ENCODE measurements at places on chromosomes 16 and 17.

GRCh38 chr16:57167953-57168352 is 17.9 kb downstream of the PSME3IP1 start:
- no peak for DNase-seq

- no peak for DNase-seq
Measured at GRCh38 chr16:79845033-79845733, 244.6 kb upstream of the MAF start.

GRCh38 chr17:6638046-6638908 is 2.2 kb downstream of the KIAA0753 start:
- DNase-seq = no peak

GRCh38 chr17:21164216-21164615 is 37.5 kb downstream of the DHRS7B start:
- DNase-seq = no peak

DNA sequence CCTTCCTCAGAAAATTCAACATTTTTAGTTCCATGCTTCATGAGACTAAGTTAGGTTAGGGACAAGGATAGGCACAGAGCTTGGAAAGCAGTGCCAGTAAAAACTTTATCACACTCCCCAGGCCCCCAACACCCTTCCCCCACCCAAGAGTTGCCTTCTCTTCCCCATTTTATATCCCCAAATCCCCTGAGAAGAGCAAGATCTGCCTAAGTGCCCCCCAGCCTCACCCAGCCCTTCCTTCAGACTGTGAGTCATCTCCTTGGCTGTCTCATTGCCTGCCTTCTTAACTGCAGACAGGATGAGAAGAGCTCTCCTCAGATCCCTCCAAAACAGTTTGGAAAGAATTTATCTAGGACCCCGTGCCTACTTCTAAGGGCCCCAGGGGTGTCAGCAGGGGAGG is 55.8 kb downstream of the NEUROD2 start:
- DNase-seq = peak; percentile 55

DNA sequence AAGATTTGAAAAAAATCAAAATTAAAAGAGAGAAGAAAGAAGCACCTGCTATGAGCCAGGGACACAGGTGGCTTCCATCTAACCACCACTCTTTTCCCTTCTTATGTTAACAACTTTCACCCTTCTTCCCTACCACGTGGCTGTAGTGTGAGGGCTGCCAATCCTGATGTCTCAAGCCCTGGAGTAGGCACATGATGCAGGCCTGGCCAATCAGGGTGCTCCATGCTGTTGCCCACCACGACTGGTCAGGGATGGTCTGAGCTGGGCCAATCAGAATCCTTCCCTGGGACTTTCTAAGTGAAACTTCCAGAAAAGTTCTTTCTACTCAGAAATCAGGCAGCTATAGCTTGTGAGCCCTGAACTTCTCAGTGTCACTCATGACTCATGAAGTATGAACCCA is 140.7 kb downstream of the SDK2 start:
- no peak for DNase-seq

Measured in islet precursor cell (in vitro differentiated cells).